ENCODE measurements at places on chromosomes 6 and 20.

DNA sequence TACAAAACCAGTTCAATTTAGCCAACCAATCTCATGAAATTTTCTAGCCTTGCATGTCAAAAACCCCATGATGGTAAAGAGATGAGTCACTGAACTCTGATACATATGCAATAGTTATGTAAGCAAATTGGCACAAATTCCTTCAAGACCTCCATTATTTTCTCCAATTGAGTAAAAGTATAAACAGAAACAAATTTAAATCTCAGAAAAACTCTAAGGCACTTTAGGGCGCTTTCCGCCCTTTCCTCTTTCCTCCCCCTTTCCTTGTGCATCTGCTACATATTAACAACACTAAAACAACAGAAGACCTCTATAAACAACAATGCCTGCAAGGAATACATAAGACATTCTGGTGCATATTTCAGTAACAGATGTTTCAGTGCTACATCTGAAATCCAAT lies 48.5 kb downstream of the KIF13A start:
- DNase-seq, result no peak

DNA sequence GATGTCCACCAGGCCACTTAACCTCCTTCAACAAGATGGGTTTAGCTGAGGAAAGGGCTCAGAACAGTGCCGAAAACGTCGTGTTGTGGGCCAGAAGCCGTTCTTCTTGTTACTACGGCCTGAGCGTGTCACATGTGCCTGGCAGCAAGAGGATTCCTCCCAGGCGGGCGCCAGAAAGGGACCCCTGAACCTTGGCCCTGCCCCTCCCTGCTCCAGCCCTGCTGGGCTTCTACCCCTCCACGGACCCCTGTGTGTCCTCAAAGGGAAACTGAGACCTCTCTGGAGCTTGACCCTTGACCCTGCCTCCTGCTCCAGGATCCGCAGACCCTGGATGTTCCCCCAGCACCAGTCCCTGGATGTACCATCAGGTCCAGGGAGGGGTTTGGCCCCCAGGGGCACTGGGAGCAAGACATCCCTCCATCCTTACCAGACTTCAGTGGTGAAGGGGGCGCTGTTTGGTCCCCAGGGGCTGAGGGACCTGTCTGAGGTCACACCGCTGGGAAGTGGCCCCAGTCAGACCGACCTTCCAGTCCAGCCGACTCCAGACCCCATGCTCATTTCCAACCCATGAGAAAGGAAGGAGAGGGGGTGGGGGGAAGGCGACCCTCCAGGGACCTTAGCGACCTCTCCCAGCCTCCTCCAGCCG lies 10.1 kb downstream of the HRH3 start:
- no peak for DNase-seq

DNA sequence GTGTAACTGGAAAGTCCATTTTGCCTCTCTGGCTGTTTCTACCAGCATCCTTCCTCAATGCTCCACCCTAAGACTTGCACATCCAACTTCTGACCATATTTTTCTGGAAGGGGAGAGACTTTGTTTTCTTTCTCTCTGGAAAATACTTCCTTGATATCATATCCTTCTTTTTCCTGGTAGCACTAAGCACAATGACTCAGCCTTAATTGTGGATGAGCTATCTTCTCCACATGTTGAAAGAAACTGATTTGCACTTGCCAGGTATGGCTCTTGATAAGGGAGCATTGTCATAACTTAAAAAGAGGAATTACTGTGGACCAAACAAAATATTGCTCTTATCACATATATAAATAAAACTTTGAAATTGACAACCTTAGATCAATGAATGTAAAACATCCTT lies 30.1 kb upstream of the IBTK start:
- DNase-seq, result no peak

GRCh38 chr20:13915284-13915683 lies 75.1 kb downstream of the SEL1L2 start:
- no peak for DNase-seq

DNA sequence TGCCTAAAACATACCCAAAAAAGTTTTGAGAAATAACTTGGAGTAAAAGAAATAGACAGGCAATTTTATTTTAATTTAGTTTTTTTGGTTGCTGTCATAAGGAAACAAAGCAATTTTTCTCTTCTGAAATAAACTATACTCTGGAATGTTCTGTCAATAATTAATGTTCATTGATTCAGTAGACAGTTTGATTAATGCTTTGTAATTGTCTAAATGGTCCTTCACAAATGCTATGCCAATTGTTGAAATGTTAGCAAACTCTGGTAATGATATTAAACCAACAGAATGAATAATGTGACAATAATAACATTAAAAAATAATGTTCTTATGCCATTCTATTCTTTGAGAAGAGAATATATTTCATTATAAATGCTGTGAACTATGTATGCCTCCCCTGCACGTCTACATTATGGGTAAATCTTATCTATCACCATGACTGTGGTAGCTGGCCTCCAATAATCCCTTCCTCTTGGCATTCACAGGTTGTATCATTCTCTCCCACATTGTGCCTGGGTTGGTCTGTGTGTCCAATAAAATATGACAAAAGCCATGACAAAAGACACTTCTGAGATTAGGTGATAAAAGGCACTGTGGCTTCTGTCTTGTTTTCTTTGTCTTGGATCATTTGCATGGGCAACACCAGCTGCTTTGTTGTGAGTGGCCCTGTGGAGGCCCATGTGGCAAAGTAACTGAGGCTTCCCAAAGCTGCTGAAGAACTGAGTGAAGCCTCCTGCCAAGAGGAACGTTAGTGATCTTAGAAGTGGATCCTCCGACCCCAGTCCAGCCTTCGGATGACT lies 25.1 kb downstream of the IL20RA start:
- no peak for DNase-seq

DNA sequence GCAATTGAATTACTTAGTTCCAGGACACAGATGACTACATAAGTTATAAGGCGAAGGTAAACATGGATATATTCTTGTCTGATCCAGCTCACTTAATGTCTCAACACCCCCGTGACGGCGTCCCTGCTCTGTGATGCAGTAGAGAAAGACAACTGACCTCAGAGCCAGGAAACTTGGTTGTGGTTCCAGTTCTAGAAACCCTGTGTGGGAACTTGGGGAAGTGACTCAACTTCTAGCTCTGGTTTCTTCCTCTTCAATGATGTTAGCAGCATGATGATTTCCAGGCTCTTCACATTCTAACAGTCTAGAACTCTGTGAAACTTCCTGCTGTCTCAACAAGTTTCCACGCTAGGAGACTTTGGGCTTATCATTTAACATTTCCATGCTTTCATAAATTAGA lies 18.4 kb downstream of the LAMA4 start:
- DNase-seq, result no peak

- no peak for DNase-seq
These were observed 262.0 kb upstream of the RIN2 start for GRCh38 chr20:19495905-19496703.

DNA sequence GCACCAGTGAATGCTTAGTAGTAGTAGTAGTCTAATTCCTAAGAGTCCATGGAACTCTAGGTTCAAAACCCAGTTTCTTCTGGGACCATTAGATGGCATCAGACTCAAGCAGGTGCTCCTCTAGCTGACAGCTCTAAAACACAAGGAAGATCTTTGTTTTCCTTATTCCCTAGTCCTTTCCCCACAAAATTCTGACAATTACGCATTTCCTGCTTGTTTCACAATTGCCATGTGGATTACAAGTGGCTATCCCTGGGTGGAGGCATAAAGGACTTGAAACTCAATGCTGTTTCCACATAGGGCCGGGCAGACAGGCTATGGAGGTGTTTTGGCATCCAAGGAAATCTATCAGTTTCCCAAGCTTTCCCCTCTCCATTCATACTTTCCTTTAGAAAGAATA lies 9.2 kb upstream of the HLA-DOB start:
- DNase-seq, result no peak

GRCh38 chr6:148693882-148694484 lies 52.8 kb upstream of the UST start:
- DNase-seq, result peak; percentile 25

- DNase-seq, result no peak
These were observed 15.8 kb upstream of the DEK start for GRCh38 chr6:18280084-18280483.

DNA sequence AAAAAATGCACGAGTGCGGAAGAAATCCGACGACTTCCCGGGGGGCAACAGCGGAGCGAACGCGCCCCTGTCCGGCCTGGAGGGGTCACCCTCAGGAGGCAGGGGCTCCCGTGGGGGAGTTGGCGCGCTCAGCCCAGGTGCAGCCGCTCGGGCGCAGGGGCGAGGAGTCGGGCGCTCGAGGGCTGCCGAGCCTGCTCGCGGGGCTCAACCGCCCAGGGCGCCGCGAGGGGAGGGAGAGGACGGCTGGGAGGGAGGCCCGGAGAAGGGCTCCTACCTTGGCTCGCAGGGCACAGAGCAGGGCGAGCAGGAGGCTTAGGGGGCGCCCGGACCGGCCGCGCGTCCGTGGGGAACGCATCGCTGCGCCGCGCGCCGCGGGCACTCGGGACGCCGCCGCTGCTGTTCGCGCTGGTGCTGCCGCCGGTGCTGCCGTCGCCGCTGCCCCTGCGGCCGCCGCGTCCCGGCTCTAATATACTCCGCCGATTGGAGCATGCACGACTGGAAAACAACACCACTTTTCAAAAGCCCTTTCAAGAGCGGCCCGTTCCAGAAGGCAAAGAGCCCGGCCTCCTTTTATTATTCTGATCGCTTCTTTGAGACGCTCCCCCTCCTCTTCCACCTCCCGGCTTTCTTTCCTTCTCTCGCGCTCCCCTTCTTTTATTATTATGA lies 490 bp downstream of the JAG1 start:
- peak; percentile 32 for DNase-seq
